ENCODE measurements at places on chromosomes 13 and 19.
A peak's percentile ranks its signal among the peaks of the same experiment; 100 is the strongest.

GRCh38 chr19:6233827-6234511, 45.8 kb downstream of the MLLT1 start:
- DNase-seq: peak; percentile 59

DNA sequence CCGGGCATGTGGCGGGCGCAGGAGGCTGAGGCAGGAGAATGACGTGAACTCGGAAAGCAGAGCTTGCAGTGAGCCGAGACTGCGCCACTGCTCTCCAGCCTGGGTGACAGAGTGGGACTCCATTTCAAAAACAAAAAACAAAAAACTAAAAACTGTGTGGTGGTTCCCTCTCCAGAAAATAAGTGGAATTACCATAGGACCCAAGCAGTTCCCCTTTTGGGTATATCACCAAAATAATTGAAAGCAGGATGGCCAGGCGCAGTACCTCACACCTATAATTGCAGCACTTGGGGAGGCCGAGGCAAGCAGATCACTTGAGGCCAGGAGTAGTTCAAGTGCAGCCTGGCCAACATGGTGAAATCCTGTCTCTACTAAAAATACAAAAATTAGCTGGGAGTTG, 15.7 kb upstream of the LDLR start:
- DNase-seq: no peak

- no peak for DNase-seq
These were observed 2.2 kb downstream of the SBNO2 start for GRCh38 chr19:1171755-1172352.

GRCh38 chr19:15684828-15685227, 11.9 kb downstream of the CYP4F12 start:
- DNase-seq: no peak

- DNase-seq: peak; percentile 25
These were observed 2.0 kb downstream of the DOCK9 start for GRCh38 chr13:98975822-98976261.

- no peak for DNase-seq
These were observed 20.0 kb downstream of the CNFN start for GRCh38 chr19:42370068-42370520.

- no peak for DNase-seq
These were observed 91.7 kb downstream of the SERP2 start for GRCh38 chr13:44465318-44465717.

DNA sequence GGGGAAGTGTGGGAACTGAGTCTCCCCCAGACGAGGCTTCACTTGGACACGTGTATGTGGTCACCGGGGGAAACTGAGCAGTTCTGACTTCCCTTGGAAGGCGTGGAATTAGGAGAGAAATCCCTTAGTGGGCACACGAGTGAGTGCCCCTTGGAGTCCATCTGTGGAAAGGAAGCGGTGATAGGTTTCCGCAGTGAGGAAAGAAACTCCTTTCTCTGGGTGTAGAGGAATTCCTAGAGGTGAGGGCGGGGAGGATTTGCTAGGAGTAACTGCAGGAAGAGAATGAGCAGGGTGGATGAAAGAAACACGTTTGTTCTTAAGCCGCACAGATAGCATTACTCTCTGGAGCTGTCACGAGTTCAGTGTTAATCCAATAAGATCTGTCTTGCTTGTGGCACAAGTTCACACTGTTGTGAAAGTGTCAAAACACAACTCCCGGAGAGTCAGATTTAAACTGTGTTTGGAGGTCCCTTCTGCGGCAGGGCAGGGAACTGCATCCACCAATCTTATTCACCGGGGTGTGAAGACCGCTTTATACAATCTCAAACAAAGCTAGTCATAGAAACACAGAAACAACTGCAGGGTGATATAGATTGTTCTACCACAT, 1.2 kb downstream of the KL start:
- peak; percentile 61 for DNase-seq

GRCh38 chr13:63297163-63297562, 1881.5 kb upstream of the PCDH20 start:
- no peak for DNase-seq

GRCh38 chr13:57666131-57666953, 34.8 kb downstream of the PCDH17 start:
- no peak for DNase-seq

- DNase-seq: no peak
These were observed 61.2 kb downstream of the GNG7 start for GRCh38 chr19:2641332-2641698.

DNA sequence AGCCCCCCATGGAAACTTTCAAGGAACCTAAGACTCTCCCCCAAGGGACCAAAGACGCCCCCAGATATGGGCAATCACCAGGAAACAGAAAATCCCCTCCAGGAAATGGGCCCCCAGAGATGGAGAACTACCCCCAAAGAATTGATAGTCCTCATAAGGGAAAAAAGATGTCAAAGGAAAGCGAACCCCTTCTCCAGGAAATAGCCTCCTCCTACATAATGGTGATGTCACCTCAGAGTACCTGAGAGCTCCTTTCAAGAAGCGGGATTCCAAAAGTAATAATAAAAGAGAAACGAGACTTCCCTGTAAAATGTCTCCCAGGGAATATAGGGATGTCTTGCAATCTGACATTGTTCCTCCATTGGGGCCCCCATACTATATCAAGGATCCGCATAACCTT, 1.1 kb downstream of the CDKN2D start:
- DNase-seq: no peak

- no peak for DNase-seq
These were observed 1.9 kb downstream of the CCNE1 start for GRCh38 chr19:29813642-29814041.

GRCh38 chr19:328025-328505, 16.5 kb downstream of the MIER2 start:
- DNase-seq: no peak

DNA sequence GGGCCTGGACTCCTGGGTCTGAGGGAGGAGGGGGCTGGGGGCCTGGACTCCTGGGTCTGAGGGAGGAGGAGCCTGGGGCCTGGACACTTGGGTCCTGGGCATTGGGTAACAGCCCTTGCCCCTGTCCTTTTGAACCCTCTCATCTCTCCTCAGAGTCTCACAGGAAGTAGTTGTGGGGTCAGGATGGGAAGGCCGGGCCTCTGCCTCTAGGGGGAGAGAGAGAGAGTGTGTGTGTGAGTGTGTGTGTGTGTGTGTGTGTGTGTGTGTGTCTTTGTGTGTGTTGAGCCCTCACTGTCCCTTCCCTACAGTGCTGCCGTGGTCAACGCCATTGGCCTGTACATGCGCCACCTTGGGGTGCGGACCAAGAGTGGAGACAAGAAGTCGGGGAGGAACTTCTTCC, 10.9 kb downstream of the ARHGEF1 start:
- no peak for DNase-seq

- DNase-seq: no peak
These were observed 466.5 kb downstream of the UQCRFS1 start for GRCh38 chr19:28746478-28746877.

GRCh38 chr13:60970736-60971135, 444.9 kb downstream of the PCDH20 start:
- DNase-seq: no peak

- DNase-seq: peak; percentile 83
These were observed 208.0 kb downstream of the SPRY2 start for GRCh38 chr13:80132741-80133601.

- no peak for DNase-seq
These were observed 328.6 kb downstream of the TBC1D4 start for GRCh38 chr13:75153386-75153785.

GRCh38 chr19:49809160-49809940, 3.7 kb downstream of the FUZ start:
- peak; percentile 73 for DNase-seq

GRCh38 chr13:73329355-73329754, 270.6 kb downstream of the KLF5 start:
- no peak for DNase-seq

DNA sequence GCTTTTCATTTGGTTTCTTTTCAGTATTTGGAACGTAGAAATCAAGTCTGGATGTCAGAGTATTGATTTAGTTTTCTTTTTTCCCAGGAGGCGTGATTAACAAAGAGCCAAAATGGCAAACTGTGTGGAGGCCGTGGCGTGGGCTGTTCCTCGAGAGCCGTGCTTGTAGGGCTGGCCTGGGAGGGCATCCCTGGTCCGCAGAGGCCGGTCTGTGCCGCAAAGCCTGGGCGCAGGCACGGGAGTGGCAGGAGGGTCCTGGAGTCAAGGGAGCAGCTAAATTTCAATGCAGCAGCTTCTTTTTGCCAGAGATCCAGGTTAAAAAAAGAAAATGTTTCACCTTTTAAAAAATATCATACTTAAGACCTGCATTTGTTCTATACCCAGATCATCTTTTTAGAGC, 13.1 kb upstream of the MCF2L start:
- DNase-seq: no peak

DNA sequence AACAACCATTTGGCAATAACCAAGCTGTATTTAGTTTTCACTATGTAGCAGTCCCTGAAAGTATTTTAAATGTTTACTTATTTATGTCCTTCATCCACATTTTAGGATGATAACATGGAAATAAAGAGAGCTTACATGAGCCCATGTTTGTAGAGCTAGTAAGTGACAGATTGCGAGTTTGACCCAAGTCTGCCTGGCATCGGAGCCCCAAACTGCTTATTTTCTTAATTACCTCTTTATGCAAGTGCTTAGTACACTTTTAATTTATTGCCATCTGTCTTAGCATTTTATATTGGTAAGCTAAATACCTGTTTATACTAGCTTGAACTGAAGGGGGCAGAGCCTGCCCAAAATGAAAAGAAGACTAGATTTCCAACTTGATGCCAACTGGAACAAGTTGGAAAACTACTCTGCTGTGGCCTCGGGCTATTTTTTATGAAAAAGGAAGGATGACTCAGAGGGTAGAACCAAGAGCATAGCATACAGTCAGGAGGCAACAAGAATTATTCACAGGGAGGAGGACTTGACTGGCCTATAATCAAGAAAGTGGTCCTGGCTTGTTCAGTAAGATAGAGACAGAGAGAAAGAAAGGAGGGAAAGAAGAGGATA, 150.2 kb downstream of the NDFIP2 start:
- no peak for DNase-seq

DNA sequence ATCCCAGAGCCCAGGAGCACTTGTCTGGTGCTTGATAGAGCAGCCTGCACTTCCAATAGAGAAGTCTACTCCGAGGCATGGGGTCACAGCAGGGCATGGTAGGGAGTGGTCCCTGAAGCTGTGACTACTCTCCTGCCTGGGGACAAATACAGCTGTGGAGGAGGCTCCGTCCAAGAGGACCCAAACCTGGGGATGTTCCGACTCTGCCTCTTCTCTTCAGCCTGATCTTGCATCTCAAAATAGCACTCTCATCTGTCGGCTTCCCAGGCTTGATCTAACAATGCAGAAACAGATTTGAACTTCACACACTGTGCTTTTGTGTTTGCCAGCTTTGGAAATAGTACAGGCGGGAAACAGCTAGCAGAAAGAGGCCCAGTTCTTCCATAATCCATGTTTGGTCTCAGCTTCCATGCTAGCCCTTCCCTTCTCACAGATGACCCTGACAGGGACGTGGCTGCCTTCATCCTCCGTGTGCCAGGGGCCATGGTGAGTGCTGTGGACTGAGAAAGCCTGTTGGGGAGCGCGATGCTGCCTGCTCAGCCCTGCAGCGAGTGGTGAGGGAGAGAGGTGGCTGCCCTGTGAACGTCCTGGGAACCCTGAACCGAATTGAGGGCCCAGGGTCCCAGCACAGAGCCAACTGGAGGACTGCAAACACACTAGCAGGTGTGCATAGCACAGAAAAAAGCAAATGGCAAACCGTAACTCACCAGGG, 150.3 kb upstream of the GPR12 start:
- no peak for DNase-seq

DNA sequence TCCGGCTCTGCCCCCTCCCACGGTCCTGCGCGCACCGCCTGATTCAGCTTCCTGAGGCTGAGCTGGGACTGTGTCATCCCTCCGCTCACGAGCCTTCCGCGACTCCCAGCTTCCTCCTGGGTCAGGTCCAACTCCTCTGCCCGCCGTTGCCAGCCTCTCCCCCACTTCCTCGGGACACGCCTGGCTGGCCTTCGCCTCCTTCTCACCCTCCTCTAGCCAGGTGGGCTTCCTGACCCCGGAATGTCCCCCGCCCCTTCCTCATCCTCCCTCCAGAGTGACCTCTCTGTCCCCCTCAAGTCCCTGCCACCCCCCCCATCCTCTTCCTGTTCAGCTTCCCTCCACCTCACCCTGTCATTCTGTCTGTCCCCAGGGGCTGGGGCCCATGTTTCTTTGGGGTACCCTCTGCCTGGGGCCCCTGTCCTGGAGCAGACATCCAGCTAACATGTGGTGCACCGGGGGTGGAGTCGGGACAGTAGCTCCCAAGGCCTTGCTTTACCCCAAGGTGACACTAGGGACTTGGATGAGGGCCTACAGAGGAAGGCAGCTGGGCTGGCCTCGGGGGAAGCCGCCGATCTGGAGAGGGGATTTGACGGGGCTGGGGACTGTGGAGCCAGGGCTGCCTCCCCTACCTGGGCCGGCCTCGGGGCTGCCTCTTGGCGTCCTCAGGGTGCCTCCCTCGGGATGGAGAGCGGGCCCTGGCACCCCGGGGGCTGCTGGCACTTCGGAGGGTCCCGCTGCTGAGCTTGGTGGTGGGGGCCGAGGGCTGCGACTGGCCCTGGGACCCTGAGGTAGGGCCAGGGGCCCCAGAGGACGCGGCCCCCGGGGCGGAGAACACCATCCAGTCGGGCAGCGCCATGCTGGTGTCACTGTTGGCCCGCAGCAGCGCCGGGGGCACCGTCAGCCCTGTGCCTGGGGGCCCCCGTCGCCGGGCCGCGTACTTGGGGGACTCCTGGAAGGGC, 16.5 kb downstream of the SHANK1 start:
- DNase-seq: peak; percentile 86

GRCh38 chr19:17743874-17744580, 7.2 kb upstream of the FCHO1 start:
- peak; percentile 52 for DNase-seq

DNA sequence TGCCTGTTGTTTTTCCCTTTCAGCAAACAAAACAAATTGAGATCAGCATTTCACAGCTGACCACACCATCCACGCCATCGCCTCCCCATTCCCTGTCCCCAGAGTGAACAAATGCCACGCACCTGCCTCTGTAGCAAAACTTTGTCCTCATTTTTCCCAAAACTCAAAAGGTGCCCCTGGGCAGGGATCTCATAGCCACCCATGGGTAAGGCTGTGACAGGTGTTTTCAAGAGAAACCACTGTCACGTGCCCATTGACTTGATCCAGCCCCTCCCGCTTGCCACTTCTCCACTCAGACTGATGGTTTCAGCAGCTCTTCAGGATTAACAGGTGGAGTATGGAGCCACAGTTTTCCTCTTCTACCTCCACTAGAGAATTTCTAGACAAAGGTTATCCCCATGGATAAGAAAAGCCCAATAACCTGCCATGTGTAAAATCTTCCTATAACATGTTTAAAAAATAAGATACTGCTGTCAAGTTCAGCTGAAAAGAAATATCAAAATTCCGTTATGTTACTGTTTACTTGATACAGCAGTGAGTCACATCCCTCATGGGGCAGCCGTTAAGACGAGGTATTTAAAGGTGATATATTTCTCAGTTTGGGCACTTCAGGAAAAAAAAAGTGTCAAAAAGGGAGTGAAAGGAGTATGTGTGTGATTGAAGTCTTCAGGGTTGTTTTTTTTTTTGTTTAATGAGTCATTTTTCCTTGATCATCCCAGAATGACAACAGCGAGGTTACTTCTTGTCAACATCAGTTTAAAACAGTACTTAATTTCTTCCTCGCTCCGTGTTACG, 63.5 kb upstream of the GPR183 start:
- no peak for DNase-seq

GRCh38 chr19:9009935-9010651, at the start of gene MUC16:
Gene MUC16 (minus strand): TSS chr19:9010409.
- no peak for DNase-seq

GRCh38 chr13:36059321-36059720, 71.9 kb downstream of the DCLK1 start:
- no peak for DNase-seq

Measured in suppressor macrophage (primary cell).